Foreskin keratinocyte (primary cell): ENCODE measurements at places on chromosomes 7 and 10. TPM values are rescaled to one million over a fixed set of nuclear protein-coding genes. Genes with fewer than 3 reads are reported as not detected.

The CUTC gene
- 19.9 and 20.4 TPM in 2 replicates for polyA plus RNA-seq

The AEBP1 gene
- 7.9 and 15.5 TPM in 2 replicates for polyA plus RNA-seq

The BPGM gene
- 16.8 and 20.6 TPM in 2 replicates for polyA plus RNA-seq

The LIPM gene
- 0.07 TPM in 1 of 2 replicates, not detected in the other for polyA plus RNA-seq

The TUBGCP2 gene
- polyA plus RNA-seq, result 84.2 and 88.8 TPM in 2 replicates

The HSPA12A gene
- polyA plus RNA-seq, result 3.8 and 4.1 TPM in 2 replicates

The C10orf90 gene
- not detected in 2 replicates for polyA plus RNA-seq

The NPY4R gene
- polyA plus RNA-seq, result not detected in 2 replicates

The POLR2J2 gene
- polyA plus RNA-seq, result 0.35 and 2.9 TPM in 2 replicates

The VWC2 gene
- polyA plus RNA-seq, result not detected in 2 replicates

The ITPRID1 gene
- not detected in 2 replicates for polyA plus RNA-seq

The HMX3 gene
- not detected in 2 replicates for polyA plus RNA-seq

The PRPS1L1 gene
- polyA plus RNA-seq, result not detected in 2 replicates

DNA sequence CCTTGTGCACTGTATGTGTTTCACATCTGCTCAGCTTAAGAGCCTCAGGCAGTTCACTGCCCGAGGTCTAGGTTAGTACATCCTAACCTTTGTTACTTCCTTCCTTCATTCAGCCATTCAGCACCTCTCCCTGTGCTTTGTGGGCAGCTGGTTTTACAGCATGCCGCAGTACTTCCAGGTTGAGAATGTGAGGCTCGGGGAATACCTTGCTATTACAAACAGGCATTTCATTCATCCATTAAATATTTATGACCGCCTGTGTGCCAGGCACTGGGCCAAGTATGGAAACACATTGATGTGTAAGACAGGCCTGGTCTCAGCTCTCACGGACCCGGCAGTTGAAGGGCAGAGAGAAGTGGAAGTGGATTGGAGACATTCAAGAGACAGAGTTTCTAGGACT, 82.4 kb downstream of the SHH start:
- peak; percentile 81 for DNase-seq

GRCh38 chr7:106101726-106102125, 10.4 kb downstream of the SYPL1 start:
- no peak for DNase-seq

DNA sequence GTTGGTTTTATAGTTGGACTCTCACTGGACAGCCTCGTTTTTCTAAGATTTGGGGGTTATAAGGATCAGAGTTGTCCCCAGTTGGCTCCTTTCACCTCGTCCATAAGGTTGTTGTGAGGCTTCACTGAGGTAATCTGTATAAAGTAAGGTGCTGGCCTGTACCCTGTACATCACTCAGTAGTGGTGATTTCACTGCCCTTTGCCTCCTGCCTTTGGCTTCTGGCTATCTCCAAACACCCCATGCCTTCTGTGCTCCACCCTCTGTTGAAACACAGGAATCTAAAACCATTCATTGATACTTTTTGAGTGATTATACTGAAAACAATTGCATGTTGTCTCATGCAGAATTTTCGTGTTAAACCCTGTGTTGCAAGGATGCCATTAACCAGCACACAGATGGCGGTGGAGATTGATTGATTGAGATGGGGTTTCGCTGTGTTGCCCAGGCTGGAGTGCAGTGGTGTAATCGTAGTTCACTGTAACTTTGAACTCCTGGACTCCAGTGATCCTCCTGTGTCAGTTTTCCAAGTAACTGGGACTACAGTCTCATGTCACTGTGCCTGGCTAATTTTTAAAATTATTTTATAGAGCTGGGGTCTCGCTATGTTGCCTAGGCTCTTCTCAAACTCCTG, 55.0 kb downstream of the KAT6B start:
- DNase-seq, result no peak

GRCh38 chr10:94583124-94583523, 37.5 kb downstream of the HELLS start:
- DNase-seq, result no peak

- peak; percentile 48 for DNase-seq
These were observed 137.3 kb downstream of the VTI1A start for GRCh38 chr10:112584276-112584675.

DNA sequence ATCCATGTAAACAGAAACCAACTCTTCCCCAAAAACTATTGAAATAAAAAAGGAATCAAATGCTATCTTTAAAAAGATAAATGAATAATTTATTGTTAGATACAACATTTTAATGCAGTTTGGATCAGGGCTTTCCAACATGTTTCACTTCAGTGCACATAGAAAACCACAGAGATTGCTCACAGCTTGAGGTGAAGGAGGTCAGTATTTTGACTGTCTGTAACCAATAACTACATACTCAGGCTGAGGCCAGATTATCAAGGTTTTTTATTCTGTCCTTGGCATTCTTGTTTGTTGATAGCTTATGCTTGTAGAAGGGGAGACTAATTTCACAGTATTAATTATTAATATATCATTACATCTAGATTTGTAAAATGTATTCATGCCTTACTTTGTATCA, 195.5 kb downstream of the PRKG1 start:
- DNase-seq, result no peak

DNA sequence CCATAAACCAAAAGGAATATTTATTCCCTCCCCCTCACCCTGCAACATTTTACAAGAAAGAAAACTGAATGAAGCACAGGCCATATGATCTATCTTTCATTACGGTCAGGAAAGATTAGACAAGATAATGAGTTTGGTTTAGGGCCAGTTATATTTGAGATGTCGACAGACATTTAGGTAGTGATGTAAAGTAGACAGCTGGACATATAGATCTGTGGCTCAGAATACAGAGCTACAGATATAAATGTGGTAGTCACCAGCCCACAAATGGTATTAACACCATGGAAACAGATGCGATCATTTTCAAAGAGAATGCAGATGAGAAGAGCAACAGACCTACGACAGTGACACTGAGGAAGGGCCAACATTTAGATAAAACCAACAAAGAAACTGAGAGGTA, 142.5 kb downstream of the SRPK2 start:
- DNase-seq, result no peak

GRCh38 chr10:132264966-132265889, 42.5 kb downstream of the STK32C start:
- no peak for DNase-seq

DNA sequence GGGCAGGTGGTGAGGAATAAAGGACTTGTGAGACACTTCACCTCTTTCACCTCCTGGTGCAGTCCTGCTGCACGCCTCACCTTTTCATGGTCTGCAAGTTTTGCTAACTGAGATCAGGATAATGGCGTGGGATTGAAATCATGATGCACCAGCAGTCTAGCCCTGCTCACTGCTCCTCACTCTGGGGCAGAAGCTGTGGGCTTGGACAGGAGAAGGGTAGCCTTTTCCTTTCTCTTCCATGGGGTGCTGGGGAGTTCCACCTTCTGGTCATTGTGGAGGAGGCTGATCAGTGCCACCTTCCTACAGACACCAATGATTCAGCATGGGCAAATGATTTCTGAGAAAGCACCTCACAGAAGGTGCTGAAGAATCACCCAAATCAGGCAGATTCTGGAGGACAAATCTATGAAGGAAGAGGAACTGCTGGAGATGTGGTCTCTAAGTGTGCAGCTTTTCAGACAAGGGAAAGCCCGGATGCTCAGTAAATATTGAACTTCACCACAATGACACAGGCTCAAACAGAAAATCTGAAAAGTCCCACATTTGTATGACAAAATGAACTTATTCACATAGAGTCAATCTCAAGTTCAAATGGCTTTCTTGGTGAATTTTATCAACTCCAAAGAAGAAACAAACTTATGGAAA, 19.7 kb downstream of the MBL2 start:
- DNase-seq, result no peak

GRCh38 chr7:117807676-117808075, 65.6 kb downstream of the CTTNBP2 start:
- no peak for DNase-seq

GRCh38 chr7:55073976-55074528, 55.2 kb downstream of the EGFR start:
- DNase-seq, result peak; percentile 98

- no peak for DNase-seq
These were observed 87.9 kb upstream of the RNF148 start for GRCh38 chr7:122790591-122790990.

DNA sequence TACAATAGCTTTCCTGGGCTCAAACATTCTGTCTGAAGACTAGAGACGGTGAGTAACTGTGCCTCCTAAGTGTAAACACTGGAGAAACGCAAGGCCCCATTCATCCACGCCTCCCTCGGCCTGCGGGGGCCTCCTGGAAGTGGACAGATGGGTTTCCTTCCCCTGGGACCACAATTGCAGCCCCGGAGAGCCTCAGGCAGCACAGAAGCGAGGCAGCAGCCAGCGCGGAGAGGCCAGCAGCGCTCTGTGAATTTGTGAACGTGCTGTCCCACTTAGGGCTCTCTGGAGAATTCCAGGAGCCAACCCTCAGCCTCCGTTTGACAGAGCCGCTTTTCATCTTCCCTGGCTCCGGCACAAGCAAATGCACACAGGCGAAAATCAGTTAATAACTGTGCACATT, 23.2 kb upstream of the CALN1 start:
- DNase-seq, result no peak

DNA sequence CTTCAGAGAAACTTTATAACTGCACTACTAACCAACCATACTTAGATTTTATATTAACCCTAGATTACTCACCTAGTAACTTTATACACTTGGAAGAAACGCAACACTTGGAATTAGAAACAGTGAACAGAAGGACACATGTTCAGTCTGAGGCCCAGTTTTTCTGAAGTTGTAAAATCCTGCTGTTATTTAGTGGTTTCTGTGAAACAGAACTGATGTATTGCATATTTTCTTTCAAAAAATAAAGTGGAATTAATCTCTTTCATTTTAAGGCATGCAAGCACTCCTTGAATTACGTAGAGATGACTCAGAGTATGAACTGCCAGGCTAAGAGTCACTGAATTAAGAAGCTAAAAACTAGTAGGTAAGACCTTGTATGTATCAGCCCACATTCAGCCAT, 215.8 kb downstream of the SKAP2 start:
- peak; percentile 78 for DNase-seq

- DNase-seq, result peak; percentile 76
These were observed 102.7 kb downstream of the PRTFDC1 start for GRCh38 chr10:24849501-24850299.

GRCh38 chr10:11274452-11274851, 256.8 kb downstream of the CELF2 start:
- DNase-seq, result no peak

DNA sequence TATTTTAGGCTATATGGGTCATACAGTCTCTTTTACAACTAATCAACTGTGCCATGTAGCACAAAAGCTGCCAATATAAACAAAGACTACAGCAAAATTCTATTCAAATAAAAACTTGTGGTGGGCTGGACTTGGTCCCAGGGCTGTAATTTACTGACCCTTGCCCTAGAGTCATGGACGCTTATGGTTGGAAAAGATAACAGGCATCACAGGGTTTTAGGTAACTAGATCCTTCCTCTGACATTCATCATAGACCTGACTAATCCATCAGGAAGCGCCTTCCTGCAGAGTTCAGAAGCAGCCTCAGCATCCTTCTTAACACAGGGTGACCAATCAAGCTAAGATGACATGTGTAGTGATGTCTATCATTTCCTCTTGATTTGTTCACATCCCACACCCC, 40.2 kb upstream of the GPAM start:
- no peak for DNase-seq

- DNase-seq, result no peak
These were observed 331.4 kb downstream of the PTPRN2 start for GRCh38 chr7:158256091-158256816.

GRCh38 chr10:7787150-7787856, 490 bp downstream of the KIN start:
- DNase-seq, result no peak

- DNase-seq, result no peak
These were observed 20.2 kb upstream of the CCNJ start for GRCh38 chr10:96023168-96023567.

DNA sequence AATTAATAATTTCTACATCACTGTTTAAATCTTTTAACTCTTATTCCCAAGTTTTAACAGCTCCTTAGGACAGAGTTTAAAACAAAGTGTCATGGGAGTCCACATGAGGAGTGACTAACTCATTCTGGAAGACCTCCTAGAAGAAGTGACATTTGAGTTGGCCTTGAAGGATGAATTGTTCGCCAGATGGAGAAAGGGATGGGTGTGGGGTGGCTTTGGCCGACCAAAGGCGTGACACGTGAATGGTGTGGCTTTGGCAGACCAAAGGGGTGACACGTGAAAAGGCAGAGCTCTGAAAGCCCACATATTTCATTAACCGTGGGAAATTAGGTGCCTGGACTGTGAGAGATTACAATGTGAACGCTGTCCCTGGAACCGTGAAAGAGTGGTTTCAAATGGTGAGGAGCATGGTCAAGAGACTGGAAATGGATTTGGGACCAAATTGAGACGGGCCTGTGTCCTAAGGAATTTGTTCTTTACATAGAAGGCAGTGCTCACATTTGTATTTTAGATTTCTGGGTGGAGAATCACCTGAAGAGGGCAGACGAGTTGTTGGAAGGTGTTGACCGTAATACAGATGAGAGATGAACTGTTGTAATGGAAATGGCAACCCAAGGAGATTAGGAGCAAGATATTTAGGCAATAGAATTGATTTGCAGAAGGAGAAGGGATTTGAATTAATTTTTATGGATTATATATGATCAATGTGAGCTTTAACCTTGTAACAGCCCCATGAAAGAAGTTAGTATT, 228.1 kb downstream of the BICC1 start:
- no peak for DNase-seq

DNA sequence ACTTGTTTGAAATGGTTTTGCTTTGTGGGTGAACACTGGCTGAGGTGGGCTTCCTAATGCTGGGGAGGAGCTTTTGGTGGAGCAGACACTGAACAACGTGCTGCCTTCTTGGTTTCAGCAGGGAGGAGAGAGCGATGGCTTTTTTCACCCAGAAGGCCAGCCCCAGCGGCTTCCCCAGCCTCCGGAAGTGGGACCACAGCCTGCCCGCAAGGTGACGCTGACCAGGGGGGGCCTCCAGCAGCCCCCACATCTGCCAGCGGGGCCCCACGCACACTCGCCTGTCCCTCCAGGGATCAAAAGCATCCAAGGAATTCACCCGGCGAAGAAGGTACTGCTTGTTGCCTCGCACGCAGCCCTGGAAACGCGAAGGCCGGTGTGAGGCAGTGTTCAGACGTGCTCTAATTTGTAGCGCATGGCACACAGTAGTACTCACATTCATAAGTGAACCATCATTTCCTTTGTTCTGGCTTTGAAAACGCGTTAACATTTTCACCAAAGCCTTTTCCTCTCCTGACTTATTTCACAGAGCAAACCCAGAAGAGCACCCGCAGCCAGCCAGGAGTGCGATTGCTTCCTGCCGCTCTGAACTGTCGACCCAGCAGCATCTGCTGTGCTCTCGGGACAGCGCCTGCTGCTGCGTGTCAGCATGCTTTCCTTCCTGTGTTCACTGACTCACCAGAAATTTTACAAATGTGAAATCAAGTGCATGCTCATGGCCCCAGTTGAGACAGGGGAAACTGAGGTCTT, 48.4 kb downstream of the SHH start:
- DNase-seq, result no peak

DNA sequence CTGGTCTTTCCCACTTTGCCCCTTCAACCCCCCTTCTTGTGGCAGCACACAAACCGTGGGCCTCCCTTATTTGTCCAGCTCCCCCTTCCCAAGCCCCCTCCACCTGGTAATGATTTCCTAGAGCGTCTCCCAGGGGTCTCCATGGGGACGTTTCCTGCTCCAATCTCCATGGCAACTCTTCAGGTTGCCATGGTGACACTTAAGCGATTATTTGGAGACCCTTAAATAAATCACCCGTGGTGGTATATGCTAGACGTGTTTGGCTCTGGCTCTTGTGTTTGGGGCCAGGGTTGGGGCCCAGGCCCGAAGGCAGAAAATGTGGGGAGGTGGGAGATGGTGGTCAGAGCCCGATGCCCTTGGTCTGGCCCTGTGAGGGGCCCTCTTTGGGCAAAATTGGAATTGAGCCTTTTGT, 41.1 kb upstream of the DLG5 start:
- DNase-seq, result no peak
